Uterus (tissue), 4 donors: ENCODE measurements at places on chromosomes 6 and 20. TPM values are rescaled to one million over a fixed set of nuclear protein-coding genes. Genes with fewer than 3 reads are reported as not detected.

DNA sequence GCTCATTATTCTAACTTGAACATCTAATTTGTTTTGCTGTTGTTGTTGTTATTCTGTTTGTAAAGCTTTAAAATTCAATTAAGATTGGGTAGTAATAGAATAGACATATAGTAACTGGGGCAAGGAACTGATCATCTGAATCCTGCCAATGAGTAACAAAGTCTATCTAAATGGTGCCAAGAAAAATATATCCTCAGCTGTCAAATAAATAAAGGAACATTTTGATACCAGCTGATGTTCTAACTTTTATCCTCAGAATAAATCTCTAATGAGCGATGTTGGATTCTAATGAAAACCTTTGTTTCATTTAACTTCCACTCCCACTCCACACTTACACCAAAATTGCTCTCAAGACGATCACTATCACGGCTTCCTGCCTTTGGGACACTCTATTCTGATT is 210.9 kb downstream of the TINAG start:
- DNase-seq: no peak

WFDC12 gene
- not detected for total RNA-seq

- DNase-seq: no peak
Observed at GRCh38 chr6:45728674-45729073, 287.0 kb downstream of the CLIC5 start.

GRCh38 chr6:138772596-138773176 is 883 bp upstream of the CCDC28A start:
- DNase-seq: no peak

DNA sequence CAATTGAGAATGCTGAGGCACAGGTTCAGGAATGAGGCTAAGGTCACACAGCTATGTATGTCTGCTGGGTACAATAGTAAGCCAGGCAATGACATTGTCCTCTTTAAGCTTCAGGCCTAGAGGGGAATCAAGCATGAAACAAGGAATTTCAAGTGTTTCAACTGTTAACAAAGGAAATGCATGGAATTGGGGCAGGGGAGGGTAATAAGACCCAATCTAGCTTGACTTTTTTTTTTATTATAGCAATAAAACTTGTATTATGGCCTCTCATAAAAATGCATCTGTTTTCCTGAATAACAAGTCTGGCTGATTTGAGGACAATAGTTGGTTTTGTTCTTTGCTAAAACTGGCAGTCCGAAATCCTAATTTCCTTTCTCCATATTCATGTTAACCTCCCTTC is 336.7 kb downstream of the CBLN4 start:
- DNase-seq: no peak

RAD21L1 gene
- total RNA-seq: not detected

- DNase-seq: no peak
Observed at GRCh38 chr20:48098099-48098498, 312.8 kb upstream of the SULF2 start.

- no peak for DNase-seq
Observed at GRCh38 chr20:56897318-56897957, 268.3 kb downstream of the TFAP2C start.

DNA sequence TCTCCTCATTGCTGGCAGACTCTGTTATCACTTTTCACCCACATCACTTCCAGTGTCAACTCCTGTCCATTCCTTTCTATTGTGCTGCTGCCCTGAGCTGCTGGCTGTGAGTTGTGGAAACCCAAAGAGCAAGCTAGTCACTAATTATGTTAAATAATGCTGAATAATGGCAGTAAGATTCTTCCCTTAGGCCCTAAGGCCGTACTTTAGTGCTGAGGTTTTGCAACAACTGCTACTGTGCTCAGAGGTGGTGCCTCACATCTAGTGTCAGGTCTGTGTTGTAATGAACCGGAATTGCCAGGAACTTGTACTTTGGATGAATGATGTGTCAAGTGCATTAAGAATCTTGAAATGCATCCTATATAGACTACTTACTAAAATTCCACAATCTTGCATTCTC is 372.2 kb upstream of the RNF217 start:
- DNase-seq: no peak

- no peak for DNase-seq
Observed at GRCh38 chr6:5865506-5866031, 141.2 kb downstream of the NRN1 start.

FAM209B gene
- total RNA-seq: not detected

GRCh38 chr6:88815491-88815890 is 147.9 kb downstream of the RNGTT start:
- no peak for DNase-seq

DNA sequence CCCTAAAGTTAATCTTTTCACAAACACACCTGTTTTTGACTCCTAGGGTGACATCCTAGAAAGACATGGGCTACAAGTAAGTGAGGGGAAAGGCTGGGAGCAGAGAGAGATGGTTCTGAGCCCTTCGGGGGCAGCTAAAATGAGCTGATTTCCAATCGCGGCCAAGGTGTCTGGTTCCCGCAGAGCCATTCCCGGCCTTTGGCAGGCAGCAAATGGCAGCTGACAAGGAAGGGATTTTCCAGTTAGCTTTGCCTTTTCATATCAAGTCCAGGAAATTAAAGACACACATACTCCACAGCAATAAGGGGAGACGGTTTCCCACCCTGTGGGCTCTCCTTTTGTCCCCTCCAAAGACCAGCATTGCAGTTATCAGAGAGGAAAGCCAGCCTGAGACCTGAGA is 228.5 kb downstream of the ZMYND8 start:
- DNase-seq: no peak

GFRAL gene
- not detected for total RNA-seq

- DNase-seq: no peak
Observed at GRCh38 chr6:125481056-125481455, 179.3 kb upstream of the HDDC2 start.

OXT gene
- not detected for total RNA-seq
